H1 (cell line): ENCODE measurements at places on chromosomes 7 and 10.
A peak's percentile ranks its signal among the peaks of the same experiment; 100 is the strongest.

GRCh38 chr7:6709808-6710207 lies 3.1 kb upstream of the ZNF12 start:
- no peak for DNase-seq

DNA sequence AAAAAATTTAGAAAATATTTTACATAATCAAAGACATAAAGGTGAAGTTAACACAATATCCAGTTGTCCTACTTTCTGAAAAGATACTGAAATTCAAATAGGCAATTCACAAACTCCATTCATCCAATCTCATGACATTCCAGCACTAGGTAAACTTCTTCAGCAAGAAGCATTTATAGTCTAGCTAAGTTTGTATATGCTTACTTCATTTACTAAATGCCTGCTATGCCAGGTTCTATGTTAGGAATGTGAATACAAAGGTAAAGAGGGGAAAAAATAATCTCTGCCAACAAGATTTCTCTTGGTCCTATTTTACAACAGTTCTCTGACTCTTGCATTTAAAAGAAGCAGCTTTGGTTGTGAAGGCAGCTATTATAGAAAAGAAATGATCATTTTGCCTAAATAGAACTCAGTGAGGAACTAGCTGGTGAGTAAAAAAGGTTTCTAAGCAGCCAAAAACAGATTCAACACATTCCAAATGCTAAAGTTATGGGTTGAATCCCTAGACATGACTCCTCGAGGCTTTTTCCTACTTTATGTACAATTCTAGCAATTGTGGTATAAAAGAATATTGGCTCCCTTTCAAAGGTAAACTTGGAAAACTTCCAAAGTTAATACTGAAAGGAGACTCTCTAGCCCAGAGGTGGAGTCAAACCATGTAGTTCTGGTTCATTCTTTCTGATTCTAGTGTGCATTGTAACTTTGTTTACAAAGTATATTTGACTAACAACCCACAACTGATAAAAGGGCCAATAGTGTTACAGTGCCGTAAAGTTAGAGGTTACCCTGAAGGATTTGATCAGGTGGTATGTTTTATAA lies 30.9 kb upstream of the KLHL7 start:
- DNase-seq = no peak

DNA sequence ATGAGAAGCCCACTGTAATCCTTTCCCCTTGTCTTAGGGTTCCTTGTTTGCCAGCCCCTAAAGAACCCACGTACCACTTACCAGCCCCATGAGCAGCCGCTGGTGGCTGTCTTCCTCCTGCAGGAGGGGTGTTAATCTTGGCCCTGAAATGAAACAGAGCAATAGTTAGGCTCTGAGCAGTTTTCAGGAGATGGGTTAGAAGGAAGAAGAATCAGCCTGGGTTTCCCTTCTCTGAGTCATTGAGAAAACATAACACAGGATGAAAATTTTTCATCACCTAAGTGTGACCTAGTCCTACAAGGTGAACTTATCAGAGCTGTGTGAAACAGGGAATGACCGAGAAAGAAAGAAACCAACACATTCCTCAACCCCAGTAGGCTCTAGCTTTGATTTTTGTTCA lies 90.0 kb downstream of the GSAP start:
- DNase-seq = no peak

DNA sequence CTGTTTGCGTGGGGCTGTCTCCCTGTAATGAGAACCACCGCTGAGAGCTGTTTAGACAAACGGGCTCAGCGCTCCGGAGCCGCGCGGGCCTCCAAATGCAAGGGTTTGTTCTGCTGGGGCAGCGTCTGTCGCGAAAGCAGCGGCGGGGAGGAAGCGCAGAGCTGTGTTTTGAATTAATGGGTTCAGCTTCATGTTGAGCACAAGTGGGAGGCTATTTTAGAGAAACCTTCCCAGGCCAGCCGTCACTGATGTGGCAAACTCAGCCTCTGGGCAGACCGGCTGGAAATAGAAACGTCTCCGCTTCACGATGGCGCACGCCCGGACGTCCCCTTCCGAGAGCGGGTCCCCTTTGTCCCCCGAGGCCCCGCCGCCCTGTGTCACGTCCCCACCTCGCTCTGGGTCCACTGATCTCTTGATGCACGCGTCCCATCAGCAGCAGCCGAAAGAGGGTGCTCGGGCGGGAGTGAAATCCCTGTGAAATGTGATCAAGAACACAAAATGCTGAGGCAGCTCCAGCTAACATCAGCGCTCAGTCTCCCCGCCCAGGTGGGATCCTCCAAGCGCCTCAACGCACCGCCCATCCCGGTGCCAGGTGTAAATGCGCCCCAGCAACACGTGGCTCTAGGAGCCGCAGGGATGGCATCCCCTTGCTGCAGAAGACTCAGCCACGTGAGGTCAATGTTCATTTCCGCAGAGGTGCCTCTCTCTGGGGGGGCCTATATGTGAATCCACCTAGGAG lies 44.9 kb downstream of the BAMBI start:
- DNase-seq = peak; percentile 82

DNA sequence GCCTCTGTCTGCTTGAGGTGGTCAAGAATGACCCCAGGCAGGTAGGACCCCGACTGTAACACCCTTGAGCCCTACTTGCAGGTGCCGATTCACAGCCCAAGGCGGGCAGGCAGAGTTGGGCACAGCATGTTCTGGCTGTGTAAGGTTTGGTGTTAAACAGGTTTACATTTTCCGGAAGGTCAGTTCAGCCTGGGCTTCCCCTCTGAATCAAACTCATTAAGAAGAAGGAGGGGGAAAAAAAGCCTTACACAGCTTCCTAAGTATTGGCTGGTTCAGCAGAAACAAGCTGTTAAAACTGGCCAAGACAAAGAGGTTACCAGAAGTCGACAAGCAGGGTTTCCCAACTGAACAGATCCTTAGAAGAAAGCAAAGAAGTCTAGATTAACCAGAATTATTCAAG lies 132.7 kb downstream of the PRPF18 start:
- DNase-seq = no peak
